Stimulated activated CD4-positive, alpha-beta T cell treated with anti-CD3 and anti-CD28 coated beads, Interleukin-2, amount 100 ng/mL, for 48 hours (primary cell): ENCODE measurements at places on chromosomes 3 and 15.

GRCh38 chr15:29434280-29434679 is 164.7 kb upstream of the NSMCE3 start:
- DNase-seq = no peak

GRCh38 chr3:177471733-177472480 is 274.6 kb upstream of the TBL1XR1 start:
- no peak for DNase-seq

DNA sequence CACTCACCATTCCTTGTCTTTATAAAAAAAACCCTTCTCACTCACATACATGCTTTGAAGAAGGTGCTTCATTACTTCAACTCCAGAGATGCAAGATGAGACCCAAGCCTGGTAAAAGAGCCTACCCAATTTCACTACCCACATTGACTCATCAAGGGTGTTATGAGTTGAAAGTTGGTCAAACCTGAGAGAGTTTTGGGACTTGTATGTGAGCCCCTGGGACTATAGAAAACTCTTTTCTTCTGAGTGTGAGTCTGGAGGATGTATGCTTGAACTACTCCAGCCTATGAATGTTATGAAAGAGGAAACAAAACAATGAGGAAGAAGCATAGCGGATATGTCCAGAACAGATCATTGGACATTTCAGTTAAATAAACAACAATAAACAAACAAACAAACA is 106.5 kb upstream of the SATB1 start:
- no peak for DNase-seq

DNA sequence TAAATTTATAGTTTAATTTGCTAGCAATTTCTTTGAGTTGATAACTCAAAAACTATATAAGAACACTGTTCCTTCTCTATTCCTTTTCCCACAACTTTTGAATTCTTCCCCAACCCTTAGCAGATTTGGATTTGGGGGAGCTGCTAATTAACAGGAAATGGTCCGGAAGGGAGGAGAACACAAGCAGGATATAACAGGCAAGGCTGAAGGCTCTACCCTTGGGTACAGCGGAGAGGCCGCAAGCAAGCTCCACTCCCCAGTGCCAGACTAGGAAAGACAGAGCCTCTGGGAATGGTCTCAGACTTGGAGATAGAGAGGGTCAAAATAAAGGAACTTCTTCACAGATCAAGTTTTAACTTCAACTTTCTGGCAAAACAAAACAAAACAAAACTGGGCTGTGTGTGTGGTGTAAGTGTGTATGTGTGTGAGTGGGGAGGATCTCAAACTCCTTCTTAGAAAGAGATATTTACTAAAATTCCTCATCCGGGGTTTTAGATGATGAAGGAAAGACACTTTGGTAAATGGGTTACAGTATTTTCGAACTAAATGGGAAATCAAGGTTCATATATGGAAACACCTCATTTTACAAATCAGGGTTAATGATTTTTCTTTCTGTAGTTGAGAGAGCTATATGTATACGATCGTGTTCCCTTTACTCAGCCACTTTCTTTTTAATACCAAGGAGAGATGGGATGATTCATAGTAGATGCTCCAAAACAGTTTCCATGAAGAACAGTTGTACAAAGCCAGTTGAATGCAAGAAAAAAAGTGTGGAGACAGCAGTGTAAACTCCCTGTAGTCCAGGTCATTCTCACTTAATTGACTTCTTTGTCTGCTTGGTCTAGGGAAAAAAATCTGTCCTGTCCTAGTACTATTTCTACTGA is 161.1 kb downstream of the TP63 start:
- DNase-seq = no peak

- no peak for DNase-seq
These were observed 38.3 kb downstream of the SCAPER start for GRCh38 chr15:76866716-76867321.

DNA sequence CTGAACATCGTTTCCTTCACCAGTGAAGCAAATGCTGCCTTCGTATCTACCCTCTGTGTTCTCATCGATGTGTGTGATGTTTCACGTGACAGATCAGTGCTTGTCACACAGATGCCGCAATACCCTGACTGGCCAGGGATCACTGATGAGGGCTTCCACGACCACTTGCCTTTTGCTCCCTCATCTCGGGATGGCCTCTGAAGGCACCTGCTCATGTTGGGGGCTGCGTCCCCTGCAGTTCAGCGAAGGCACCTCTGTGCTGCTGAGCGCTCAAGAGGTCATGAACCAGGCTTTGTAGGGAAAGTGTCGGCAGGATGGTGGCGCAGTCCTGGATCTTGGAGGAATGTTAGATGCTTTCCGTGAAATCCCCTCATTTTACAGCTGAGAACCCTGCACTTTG is 79.2 kb upstream of the KLF13 start:
- no peak for DNase-seq

GRCh38 chr3:41662288-41662687 is 299.6 kb downstream of the ULK4 start:
- DNase-seq = no peak

DNA sequence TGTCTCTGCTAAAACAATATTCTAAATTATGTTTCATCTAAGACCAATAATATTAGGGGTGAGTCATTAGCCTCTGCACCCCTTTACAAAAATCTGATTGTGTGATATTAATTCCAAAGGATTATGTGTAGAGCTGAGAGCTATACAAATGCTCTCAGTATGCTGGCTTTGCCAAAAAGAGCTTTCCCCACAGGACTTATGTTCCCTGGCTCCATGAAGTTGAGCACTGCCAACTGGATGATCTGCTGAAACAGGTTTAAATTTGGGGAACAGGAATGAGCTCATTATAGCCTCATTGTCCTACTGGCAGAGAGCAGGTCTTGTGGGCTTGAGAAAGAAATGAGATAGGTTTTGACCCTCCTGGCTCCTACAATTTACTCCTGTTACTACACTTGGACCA is 347.8 kb upstream of the LMCD1 start:
- no peak for DNase-seq

DNA sequence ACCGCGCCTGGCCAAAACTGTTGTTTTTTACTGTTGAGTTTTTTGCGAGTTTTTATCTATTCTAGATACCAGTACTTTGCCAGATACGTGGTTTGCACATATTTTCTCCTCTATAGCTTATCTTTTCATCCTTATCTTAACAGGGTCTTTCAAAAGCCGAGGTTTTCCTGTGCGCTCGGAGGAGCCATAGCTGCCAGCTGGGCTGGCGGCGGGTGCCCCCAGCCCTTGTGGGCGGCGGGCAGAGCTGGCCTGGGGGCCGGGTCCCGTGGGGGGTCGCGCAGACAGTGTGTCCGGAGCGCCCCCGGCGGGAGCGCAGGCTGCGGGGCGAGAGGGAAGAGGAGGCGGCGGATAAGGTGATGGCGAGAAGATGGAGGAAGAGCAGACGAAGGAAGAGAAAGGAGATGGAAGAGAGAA is 11.1 kb upstream of the EIF4A2 start:
- no peak for DNase-seq

- no peak for DNase-seq
These were observed 9.8 kb upstream of the MUC4 start for GRCh38 chr3:195821403-195822130.

DNA sequence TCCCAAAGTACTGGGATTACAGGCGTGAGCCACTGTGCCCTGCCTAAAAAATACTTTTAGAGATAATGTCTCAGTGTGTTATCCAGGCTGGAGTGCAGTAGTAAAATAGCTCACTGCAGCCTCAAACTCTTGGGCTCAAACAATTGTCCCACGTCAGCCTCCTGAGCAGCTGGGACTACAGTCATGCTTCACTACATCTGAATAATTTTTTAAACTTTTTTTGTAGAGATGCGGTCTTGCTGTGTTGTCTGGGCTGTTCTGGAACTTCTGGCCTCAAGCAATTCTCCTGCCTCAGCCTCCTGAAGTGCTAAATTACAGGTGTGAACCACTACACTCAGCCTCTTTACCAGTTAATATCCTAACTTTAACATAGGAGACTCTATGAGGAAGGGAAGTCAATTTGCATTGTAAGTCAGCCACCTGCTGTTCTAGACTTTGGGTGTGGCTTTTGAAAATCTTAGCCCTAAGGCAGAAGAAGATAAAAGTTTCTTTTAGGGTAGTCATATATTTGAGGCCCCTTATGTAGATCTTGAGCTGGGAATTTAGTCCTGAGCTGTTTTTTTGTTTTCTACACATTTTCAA is 78.2 kb upstream of the RASGRP1 start:
- DNase-seq = no peak

GRCh38 chr3:9420850-9421549 is 23.6 kb downstream of the SETD5 start:
- no peak for DNase-seq

DNA sequence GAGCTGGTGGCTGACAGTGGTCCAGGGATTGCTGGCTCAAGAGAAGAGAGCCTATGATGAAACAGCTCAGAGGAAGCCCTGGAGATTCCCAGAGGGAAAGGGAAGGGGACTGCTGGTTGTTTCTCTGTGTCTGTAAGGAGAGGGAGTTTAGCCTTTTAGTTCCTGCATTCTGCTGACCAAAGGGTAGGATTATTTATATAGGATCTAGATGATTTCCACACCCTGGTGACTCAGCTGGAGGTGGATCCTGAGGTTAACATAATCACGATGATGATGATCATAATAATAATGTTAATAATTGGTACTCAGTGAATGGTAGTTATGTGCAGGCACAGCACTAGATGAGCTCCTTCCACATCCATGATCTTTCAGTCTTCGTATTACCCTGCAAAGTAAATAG is 144.9 kb downstream of the EPHB1 start:
- no peak for DNase-seq

DNA sequence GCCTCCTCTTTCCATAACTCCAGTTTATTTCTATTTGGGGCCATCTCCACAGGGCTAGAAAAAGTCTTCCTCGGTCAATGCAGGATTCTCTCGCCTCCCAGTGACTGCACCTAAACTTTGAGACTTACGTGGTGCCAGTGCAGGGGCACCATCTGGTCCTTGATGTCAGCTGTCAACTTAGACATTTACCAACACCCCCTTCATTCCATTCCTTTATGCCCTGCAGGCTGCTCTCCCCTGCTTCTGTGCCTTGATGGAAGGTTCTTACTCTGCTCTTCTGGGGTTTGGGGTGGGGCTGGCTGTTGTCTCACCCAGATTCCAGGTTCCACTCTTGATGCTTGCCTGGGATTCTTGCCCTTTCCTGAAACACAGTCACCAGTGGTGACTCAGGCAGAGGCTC is 101.8 kb downstream of the ST8SIA2 start:
- no peak for DNase-seq

GRCh38 chr15:63238796-63239195 is 38.6 kb upstream of the APH1B start:
- DNase-seq = no peak

DNA sequence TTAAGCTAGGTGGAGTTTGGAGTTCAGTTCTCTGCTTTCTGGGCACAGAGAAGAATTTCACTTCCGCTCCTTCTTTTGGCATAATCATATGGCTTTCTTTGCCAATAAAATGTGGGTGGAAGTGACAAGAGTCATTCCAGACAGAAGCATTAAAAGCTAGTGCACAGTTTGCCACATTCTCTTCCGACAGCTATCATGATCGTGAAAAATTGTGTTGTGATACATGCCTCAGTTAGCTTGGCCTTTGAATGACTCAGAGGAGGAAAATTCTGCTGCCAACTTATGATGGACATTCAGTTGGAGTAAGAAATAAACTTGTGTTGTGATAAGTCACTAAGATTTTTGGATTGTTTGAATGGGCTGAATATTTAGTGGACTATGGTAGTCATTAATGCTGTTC is 291.7 kb upstream of the SATB1 start:
- no peak for DNase-seq

- DNase-seq = no peak
These were observed 43.7 kb upstream of the TUBGCP5 start for GRCh38 chr15:23083115-23083514.

DNA sequence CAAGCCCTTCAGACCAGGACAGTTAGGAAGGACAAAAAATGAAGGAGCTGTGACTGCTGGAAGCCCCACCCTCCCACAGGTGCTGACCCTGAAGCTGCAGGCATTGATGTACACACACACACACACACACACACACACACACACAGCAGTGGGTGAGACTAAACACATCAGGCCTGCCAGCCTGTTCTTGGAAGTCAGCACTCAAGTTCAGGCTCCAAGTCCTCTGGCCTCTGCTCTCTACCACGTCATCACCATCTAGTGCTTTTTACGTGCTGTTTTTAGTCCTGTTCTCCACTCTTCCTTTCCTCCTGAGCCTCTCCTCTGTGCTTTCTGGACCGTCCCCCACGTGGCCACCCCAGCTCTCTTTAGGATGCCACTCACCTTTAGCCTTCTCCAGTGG is 5.4 kb upstream of the KBTBD12 start:
- no peak for DNase-seq

- no peak for DNase-seq
These were observed 23.8 kb downstream of the C3orf20 start for GRCh38 chr3:14698601-14699244.

DNA sequence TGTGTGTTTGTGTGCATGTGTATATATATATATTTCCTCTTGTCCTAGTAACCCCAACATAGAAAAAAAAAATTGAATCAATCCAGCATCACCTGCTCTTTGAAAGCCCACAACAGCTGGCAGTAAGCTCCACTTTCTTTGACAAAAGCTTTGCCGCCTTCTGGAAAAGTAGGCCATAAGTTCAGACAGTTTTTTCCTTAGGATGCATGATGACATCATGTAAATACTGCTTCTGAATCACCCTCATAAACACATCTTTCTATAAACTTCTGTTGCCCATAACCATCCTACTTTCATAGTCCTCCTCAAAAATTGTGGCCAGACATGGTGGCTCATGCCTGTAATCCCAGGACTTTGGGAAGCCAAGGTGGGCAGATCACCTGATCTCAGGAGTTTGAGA is 67.4 kb downstream of the CSNK1G1 start:
- DNase-seq = no peak

DNA sequence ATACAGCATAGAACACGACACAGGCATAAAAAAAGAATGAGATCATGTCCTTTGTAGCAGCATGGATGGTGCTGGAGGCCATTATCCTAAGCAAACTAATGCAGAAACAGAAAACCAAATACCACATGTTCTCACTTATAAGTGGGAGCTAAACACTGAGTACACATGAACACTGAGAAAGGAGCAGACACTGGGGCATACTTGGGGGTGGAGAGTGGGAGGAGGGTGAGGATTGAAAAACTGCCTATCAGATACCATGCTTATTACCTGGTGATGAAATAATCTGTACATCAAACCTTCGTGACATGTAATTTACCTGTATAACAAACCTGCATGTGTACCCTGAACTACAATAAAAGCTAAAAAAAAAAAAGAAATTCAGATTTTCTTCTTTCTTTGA is 100.4 kb downstream of the PPM1L start:
- DNase-seq = no peak

- DNase-seq = no peak
These were observed 100.1 kb downstream of the TPRA1 start for GRCh38 chr3:127490271-127491023.

DNA sequence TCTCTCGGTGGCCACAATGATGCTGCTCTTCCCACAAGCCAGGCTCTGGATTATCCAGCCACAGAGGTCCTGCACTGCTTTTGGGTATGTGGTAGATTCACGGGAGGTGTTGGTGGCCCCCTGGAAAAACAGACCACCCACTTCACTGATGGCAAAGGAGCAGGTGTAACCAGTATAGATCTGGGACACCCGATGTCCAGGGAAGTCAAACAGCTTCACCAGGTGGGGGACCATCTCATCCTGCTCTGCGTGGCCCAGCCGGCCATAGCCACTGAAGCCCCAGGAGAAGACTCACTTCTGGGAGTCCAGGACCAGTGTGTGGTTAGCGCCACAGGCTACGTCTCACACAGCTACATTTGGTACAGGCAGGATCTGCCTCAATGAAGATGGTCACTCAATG is 62.6 kb downstream of the CHCHD6 start:
- no peak for DNase-seq
